ENCODE measurements at places on chromosomes 13 and 19.

DNA sequence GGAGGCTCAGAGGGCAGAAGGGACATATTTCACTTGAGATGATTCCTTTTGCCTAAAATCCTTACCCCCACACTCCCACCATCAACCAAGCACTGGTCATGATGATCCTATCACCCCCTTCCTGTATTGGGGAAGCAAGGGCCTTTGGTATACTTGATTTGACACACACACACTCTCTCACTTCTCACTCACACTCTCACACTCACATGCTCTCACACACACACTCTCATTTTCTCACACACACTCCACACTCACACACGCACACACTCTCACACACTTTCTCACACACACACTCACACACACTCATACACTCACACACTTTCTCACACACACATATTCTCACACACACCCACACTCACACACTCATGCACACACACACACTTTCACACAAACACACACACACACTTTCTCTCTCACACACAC, 8.6 kb downstream of the RGCC start:
- no peak for DNase-seq

DNA sequence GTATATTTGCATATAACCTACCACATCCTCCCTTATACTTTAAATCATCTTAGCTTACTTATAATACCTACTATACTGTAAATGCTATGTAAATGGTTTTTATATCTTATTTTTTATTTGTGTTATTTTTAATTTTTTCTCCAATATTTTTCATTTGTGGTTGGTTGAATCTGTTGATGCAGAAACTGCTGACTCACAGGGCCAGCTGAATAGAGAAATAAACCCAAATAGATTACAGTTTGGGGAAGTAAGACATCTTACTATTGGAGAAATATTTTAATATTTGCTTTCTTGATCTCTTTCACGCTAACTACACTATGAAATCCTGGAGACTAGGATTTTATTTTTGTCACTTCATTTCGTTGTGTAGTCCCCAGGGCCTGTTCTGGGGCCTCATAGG, 7.1 kb downstream of the SMAD9 start:
- DNase-seq: no peak

DNA sequence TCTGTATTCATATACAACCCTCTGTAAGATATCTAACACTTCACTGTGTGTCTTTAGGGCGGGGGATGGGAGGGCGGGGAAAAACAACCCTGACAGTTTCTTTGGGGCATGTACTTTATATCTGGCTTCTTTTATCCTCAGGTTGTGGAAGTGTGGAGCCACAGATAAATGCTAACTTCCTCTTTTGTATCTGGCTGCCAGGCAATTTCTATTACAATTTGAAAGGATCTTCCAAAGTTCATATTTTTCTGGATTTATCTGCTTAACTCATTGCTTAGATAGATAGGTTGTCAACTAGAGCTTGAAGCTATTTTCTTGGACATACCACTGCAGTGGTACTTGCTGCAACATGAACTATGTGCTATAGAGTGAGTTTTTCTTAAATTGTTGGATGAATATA, 393.0 kb downstream of the LMO7 start:
- DNase-seq: no peak

GRCh38 chr19:27975419-27976005, 1237.4 kb downstream of the UQCRFS1 start:
- no peak for DNase-seq

DNA sequence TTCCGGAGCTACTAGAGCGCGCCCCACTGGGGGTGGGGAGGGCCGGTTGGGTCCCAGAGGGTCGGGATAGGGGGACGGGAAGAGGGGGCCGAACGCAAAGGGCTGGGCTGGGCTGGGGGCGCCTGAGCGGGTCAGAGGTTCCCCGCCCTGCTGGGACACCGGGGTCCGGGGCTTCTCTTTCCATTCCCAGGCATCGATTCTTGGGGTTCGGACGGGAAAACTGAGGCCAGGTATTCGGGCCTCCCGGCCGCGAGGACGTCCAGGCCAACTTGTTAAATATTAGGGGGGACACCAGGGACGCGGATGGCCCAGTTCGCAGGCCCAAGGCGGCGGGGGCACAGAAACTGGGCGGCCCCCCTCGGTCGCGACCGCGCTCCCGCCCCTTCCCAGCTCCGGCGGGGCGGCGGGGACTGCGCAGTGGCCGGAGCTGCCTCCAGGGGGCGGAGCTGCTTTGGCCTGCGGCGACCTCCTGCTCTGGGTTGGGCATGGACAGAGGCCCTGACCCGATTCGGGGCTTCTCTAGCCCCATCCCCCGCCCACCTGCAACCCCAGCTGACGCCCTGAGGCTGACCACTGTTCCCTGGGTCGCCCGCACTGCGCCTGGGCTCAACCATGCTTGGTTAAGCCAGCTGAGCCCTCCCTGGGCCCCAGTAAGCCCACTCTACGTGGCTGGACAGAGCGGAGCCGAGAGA, 1.2 kb upstream of the KLF16 start:
- no peak for DNase-seq

DNA sequence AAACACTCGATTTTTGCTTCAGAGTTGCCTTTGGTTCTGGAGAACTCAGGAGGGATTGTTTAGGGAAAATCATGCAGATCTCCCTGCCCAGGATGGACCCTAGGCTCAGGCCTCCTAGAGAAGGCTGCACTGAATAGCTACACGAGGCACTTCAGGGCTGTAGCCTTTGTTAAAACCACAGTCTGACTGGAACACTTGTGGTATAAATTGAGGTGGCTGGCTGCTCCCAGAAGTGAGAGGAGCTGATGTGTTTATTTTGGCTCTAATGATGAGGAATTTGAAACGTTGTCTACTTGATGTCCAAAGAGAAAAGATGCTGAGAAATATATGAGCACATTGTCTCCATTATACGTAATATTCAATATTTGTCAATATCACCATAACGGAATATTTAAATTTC, 762.1 kb upstream of the ARGLU1 start:
- no peak for DNase-seq

DNA sequence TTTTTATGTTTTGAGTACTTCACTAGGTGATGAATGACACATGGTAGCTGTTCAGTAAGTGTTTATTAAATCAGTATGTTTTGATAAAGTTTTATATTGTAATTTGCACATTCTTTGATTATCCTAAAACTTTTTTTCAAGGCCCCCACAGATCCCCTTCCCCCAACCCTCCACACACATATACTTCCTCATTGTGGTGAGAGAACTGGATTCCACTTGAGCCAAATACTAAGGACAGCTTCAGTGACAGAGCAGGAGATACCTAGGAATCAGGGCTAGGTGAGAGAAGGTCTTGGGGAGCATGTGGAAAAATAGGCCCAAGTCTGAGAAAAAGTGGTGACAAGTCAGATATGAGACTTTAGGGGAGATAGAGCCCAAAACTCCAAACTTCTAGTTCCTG, 174.6 kb downstream of the TDRD3 start:
- DNase-seq: no peak

DNA sequence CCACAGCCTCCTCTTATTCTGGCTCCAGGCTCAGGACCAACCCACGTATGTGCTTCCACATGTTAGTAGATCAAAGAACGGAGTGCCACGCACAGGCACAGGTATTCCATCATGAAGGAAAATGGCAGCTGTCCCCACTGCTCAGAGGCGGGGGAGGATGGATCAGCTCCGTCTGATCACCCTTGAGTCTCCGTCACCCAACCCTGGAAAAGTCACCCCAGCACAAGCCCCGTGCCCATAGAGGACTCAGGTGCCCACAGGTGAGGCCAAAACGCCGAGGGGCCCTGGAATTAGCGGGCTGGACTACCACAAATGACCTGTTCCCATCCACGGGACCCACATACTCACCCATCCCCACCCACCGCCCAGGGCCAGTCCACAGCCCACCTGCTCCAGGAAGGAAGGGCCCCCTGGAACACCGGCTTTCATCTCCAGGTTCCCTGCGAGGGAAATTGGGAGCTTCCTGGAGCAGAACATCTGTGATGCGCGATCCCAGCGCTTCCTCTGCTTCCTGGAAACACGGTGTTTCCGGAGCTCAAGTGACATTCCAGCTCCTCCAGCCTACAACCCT, 120.5 kb upstream of the SPACA7 start:
- no peak for DNase-seq

DNA sequence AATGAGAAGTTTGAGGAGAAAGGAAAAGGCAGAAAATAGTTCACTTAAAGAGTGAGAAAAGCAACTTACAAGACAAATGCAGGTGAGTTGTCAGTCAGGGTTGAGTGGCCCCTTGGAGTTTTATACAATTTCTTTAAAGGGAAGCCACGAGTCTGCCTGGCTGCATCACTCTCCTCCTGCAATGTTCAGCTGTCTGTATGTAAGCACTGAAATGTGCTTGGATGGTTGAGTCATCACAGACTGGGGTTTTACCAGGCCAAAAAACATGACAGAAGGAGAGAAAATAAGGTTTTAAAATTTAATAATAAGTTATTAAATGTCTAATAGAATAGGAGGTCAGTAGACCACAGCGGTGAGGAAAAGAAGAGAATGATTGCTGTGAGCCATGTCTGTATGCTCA, 51.0 kb upstream of the FGF14 start:
- no peak for DNase-seq

- no peak for DNase-seq
Observed at GRCh38 chr19:39671739-39672363, 16.1 kb downstream of the LGALS16 start.

GRCh38 chr13:62176051-62176450, 760.4 kb upstream of the PCDH20 start:
- no peak for DNase-seq

DNA sequence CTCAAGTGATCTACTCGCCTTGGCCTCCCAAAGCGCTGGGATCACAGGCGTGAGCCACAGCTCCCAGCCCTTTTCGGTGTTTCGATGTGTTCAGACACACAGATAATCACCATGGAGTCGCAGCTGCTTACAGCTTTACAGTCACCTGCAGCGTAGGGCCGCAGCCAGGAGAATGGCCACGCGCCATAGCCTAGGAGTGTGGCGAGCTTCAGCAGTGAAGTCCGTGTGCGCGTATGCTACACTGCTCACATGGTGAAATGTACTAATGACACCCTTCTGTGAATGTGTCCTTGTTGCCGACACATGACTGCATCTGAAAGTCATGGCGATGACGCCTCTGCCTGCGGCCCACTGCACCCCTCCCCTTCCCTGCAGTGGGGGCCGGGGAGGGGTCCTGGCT, 23.6 kb downstream of the AP3D1 start:
- no peak for DNase-seq

- DNase-seq: no peak
Observed at GRCh38 chr19:2337329-2337707, 8.8 kb downstream of the SPPL2B start.

GRCh38 chr19:2385053-2385721, 25.1 kb downstream of the TMPRSS9 start:
- no peak for DNase-seq

DNA sequence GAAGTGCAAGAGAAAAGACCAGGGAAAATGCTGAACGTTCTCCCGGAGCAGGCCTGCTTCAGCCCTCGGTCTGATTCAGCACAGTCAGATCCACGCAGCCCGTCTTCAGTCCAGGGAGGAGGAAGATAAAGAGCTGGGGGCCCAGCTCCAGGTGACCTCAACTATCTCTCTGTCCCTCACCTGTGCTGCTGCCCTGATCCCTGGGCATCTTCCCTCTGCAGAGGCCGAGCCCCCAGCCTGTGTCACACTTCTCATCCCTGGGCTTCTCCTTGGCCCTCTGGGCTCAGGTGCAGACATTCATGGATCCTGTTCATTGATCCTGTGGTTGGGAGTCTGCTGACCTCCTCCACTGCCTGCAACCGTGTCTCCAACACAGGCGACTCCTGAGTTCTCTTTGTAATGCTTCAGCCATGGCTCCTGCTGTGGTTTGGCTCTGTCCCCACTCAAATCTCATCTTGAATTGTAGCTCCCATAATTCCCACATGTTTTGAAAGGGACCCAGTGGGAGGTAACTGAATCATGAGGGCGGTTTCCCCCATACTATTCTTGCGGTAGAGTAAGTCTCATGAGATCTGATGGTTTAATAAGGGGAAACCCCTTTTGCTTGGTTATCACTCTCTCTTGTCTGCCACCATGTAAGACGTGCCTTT, 27.9 kb downstream of the COL4A2 start:
- no peak for DNase-seq

GRCh38 chr19:4099041-4099764, 24.7 kb downstream of the MAP2K2 start:
- DNase-seq: no peak

DNA sequence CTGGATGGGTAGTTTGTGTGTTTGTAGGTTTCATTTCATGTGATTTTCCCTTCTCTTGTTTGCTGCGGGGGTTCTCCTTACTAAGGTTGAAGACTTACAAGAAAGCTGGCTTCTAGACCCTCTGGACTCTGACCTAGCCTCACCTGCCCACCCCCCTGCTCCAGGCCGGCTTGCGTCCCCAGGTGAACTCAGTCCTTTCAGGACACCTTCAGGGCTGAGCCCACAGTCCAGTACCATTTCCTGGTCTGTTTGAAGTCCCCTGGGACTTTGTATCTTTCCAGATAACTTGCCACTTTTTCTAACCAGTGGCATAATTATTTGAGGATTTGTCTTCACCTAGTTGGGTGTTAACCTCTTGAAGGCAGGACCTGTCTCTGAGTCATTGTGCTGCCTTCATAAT, 51.3 kb upstream of the MCF2L start:
- no peak for DNase-seq

GRCh38 chr13:31042481-31043165, 110.2 kb downstream of the TEX26 start:
- no peak for DNase-seq

DNA sequence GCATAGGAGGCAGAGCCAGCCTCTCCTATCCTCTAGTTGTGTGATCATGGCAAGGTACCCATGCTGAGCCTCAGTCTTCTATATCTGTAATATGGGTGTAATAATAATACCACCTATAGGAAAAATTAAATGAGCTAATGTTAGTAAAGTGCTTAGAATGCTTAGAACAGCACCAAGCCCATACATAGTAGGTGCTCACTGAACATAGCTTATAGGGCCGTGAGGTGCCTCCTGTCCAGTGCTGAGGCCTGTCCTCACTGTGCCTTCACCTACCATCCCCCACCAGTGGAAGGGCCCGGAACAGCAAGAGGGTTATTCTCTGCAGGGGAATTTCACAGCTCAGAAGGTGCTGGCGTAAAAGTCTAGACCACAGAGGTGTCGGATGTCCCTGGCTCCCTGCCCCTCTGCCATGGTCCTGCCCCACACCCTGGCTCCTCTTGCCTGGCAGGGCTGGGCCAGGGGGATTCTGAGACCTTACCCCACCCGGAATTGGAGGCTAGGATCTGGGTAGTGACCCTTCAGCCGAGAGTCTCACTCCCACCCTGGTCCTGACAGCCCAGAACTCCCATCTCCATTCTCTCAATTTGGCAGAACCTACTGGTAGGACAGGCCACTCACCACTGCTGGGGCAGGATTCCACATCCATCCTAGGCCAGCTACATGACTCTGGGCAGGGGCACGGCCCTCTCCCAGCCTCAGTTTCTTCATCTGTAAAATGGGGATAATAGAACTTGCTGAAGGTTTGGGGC, 2.2 kb upstream of the SCN1B start:
- DNase-seq: no peak

- DNase-seq: no peak
Observed at GRCh38 chr13:57633141-57633949, 1.8 kb downstream of the PCDH17 start.
